Heart right ventricle (tissue), 16 donors: ENCODE measurements at places on chromosomes 5 and 9. TPM values are rescaled to one million over a fixed set of nuclear protein-coding genes. Genes with fewer than 3 reads are reported as not detected.
A peak's percentile ranks its signal among the peaks of the same experiment; 100 is the strongest.

Gene HCN1
- not detected for total RNA-seq

Gene C5orf58
- not detected for total RNA-seq

Gene TMEM203
- total RNA-seq: 40.3 TPM

Gene ARSI
- total RNA-seq: not detected

Gene TMEFF1
- not detected for total RNA-seq

DNA sequence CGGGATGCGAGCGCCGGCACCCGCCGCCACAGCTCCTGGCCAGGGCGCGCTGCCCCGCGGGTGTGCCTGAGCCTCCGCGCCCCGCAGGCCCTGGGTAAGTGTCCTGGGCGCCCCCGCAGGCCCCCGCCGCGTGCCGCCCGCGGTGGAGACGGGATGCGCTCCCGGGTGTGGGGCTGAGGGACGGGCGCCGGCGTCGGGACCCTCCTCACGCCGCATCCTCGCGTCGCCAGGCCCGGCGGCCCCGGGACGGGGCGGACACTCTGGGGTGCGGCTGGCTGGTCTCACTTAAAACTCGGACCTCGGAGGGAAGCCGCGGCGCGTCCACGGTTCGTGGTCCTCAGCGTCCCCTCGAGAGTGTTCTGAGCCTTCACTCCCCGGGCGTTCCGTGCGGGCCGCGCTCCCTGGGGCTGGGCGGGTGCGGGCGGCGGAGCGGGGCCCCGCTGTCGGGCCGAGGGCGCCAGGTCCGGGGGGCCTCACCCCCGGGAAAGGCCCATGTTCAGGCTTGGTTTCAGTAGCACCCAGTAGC is 275 bp downstream of the AHRR start:
- no peak overlapping the region for H3K27ac ChIP-seq
- no peaks in the 10 kb centered on the region for H3K36me3 ChIP-seq
- peak overlapping the region; percentile 37 for H3K4me3 ChIP-seq
- peaks cover 57% of the 10 kb centered on the region for H3K27me3 ChIP-seq
- H3K4me1 ChIP-seq: peaks cover 20% of the 10 kb centered on the region

DNA sequence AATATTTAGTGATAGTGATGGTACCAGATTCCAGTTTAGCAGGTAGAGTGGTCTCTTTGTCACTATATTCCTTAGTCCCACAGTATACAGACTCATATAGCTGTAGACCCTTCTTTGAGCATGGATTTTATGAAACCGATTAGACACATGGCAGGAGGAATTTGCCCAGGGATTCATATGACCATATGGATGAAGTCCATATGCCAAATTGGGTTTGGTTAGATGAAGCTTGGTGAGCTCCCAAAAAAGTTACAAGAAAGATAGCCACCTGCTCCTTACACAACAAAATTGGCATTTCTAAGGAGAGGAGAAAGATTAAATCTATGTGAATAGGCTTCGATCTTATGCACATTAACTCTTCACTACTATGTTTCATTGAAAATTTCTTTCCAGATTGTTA is 211.4 kb downstream of the CWC27 start:
- H3K27me3 ChIP-seq: no peaks in the 10 kb centered on the region
- peaks cover 9% of the 10 kb centered on the region for H3K36me3 ChIP-seq
- DNase-seq: no peak
- no peak overlapping the region for H3K27ac ChIP-seq

DNA sequence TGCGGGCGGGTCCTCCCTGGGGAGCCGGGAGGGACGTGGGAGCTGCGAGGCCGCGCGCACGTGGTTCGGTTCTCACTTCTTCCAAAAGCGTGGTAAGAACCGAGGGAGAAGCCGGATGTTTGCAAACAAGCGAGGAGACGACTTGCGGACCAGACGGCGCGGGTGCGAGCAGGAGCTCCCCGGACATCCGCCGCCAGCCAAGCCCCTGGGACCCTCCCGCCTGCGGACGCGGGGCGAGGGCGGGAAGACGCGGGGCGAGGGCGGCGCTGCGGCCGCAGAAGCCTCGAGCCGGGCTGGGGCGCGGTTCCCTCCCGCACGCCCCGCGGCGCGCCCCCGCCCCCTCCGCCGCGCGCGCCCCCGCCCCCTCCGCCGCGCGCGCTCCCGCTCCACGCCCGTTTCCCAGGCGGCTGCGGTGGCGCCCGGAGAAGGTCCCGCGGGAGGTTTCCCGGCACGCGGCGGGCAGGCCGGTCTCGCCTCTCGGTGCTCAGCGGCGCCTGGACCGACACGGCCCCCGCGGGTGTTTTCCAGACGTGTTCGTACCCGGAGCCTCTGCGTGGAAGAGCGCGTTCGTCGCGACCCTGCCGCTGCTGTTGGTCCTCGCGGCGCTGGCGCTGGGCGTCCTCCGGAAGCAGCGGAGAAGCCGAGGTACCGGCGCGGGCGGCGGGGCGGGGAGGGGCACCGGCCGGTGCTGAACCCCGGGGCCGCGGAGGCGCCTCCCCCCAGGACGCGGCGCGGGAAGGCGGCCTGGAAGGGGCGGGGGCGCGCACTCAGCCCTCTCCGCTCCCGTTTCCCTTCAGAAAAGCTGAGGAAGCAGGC is 12.8 kb downstream of the BTNL9 start:
- peak overlapping the region; percentile 56 for H3K4me3 ChIP-seq
- H3K27ac ChIP-seq: peak overlapping the region; percentile 83
- DNase-seq: peak; percentile 38
- H3K27me3 ChIP-seq: peaks cover 13% of the 10 kb centered on the region

GRCh38 chr9:38047301-38048251 is 21.5 kb downstream of the SHB start:
- no peak overlapping the region for H3K4me3 ChIP-seq
- DNase-seq: peak; percentile 80
- peaks cover 51% of the 10 kb centered on the region for H3K4me1 ChIP-seq
- H3K27ac ChIP-seq: peak overlapping the region; percentile 83
- H3K36me3 ChIP-seq: no peaks in the 10 kb centered on the region

DNA sequence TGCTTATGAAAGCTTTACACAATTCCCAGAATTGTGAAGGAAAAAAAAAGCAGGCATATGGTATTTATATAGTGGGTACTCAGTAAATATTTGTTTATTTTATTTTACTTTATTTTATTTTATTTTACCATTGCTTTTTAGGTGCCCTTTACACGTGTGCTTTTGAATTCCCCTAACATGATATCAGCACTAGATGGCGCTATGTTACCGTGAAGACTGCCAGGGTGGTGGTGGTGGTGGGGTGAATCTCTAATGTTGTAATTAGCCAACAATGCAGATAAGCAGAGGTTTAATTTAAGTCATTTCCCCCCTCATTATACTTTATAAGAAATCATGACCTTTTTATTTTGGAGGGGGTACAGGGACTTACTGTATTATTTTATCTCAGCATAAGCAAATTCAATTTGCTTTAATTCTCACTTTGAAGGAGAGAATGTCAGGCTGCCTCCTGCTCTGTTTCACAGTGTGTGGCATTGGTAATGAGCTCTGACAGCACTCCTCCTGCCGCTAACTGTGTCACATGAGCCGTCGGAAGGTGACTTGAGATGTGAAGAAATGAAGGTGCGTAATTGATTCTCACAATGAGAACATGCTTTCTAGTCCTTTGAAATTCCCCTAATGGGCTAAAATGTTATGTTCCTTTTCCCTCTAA is 165.6 kb downstream of the YTHDC2 start:
- DNase-seq: no peak
- no peaks in the 10 kb centered on the region for H3K4me1 ChIP-seq
- H3K4me3 ChIP-seq: no peak overlapping the region
- no peaks in the 10 kb centered on the region for H3K27me3 ChIP-seq

DNA sequence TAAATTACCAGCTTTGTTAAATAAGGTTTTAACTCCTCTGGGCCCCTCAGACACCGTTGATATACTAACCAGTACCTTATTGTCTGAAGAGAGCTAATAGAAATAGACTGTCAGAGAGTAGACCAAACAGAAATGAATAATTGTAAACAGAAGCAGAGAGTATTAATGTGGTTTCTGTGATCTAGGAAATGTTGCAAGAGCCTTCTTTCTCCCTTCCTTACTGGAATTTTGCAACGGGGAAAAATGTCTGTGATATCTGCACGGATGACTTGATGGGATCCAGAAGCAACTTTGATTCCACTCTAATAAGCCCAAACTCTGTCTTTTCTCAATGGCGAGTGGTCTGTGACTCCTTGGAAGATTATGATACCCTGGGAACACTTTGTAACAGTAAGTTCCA is 5.1 kb downstream of the TYRP1 start:
- H3K27ac ChIP-seq: peak overlapping the region; percentile 18
- H3K4me3 ChIP-seq: no peak overlapping the region

DNA sequence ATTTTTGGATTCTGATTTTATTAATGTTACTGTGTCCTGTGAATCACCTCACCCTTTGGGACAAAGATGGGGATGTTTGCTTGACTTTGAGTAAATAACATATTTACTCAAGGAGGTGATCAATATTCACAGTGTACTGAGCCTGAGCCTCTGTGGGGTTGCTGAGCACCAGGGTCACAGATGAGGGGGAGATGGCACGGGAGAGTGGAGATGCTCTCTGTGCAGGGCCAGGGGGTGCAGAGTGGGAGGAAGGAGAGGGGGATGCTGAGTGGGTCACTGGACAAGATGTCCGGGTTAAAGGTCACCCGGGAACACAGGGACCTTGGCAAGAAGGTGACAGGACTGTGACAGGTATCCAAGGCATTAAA is 4.0 kb downstream of the SQSTM1 start:
- DNase-seq: no peak
- peaks cover 71% of the 10 kb centered on the region for H3K4me1 ChIP-seq
- no peak overlapping the region for H3K4me3 ChIP-seq
- no peak overlapping the region for H3K27ac ChIP-seq
- no peaks in the 10 kb centered on the region for H3K27me3 ChIP-seq

DNA sequence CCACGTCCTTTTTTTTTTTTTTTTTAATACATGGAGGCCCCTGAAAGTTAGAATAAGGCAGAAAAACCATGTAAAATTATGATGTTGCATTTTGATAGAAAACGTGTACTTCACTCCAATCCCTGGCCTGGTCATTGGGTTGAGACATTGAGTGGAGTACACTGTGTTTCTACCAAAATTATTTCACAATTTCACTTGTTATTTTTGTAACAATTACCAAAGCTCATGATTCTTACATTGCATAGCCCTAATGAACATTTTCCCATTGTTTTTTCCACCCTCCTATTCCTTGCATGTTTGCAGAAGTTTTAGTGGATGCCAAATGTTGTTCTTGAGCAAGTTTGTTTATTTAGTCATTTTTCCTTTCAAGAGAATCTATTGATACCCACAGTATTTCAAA is 21.9 kb downstream of the MAMDC2 start:
- peaks cover 31% of the 10 kb centered on the region for H3K4me1 ChIP-seq
- DNase-seq: no peak
- no peak overlapping the region for H3K27ac ChIP-seq
- H3K36me3 ChIP-seq: no peaks in the 10 kb centered on the region
- no peaks in the 10 kb centered on the region for H3K27me3 ChIP-seq

- H3K27ac ChIP-seq: no peak overlapping the region
- H3K36me3 ChIP-seq: no peaks in the 10 kb centered on the region
- no peak for DNase-seq
- no peak overlapping the region for H3K4me3 ChIP-seq
- no peaks in the 10 kb centered on the region for H3K27me3 ChIP-seq
Observed at GRCh38 chr5:177557041-177557647, 2.8 kb upstream of the FAM193B start.

- no peaks in the 10 kb centered on the region for H3K36me3 ChIP-seq
- H3K4me1 ChIP-seq: no peaks in the 10 kb centered on the region
- H3K27me3 ChIP-seq: no peaks in the 10 kb centered on the region
- no peak for DNase-seq
- no peak overlapping the region for H3K4me3 ChIP-seq
Observed at GRCh38 chr5:2847608-2848007, 96.1 kb upstream of the IRX2 start.

- H3K27ac ChIP-seq: no peak overlapping the region
- H3K4me1 ChIP-seq: no peaks in the 10 kb centered on the region
- H3K4me3 ChIP-seq: no peak overlapping the region
- H3K27me3 ChIP-seq: no peaks in the 10 kb centered on the region
Observed at GRCh38 chr5:158277276-158277675, 418.3 kb upstream of the CLINT1 start.

DNA sequence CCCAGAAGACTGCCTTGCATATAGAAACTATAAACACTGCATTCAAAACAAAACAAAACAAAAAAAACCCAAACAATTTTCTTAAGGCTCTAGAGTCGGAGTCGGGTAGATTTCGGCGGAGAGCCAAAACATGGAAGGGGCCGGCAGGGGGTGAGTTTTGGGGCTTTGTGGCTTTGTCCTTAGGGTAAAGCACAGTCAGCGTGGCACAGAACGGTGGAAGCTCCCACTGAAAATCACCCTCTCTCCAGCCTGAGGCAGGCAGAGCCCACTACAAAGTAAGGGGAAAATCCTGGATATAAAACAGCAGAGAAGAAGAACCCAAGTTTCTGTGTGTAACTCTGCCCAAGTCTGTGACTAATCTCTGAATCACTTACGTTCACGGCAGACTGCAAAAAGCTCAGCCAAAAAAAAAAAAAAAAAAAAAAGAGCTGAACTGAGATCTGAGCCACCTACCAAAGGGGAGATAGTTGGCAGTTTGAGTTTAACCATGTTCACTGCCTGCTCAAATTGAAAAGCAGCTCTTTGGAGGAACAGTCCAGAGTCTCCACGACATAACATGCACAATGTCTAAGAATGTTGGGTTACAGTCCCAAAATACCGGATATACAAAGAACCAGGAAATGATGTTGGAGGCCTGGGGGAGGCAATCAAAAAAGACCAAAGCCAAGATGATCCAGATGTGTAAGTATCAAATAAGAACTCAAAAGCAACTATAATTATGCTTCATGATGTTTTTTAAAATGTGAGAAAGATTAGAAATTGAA is 26.6 kb upstream of the OR2K2 start:
- H3K27ac ChIP-seq: no peak overlapping the region
- no peak overlapping the region for H3K4me3 ChIP-seq
- H3K27me3 ChIP-seq: no peaks in the 10 kb centered on the region

GRCh38 chr5:177453852-177454396 is 7.3 kb downstream of the PRR7 start:
- peaks cover 22% of the 10 kb centered on the region for H3K36me3 ChIP-seq
- DNase-seq: no peak
- peaks cover 30% of the 10 kb centered on the region for H3K4me1 ChIP-seq
- peak overlapping the region; percentile 65 for H3K27ac ChIP-seq
- peak overlapping the region; percentile 15 for H3K4me3 ChIP-seq

GRCh38 chr5:62614355-62614754 is 35.7 kb downstream of the LRRC70 start:
- DNase-seq: no peak
- H3K4me1 ChIP-seq: no peaks in the 10 kb centered on the region
- H3K27me3 ChIP-seq: no peaks in the 10 kb centered on the region
- H3K4me3 ChIP-seq: no peak overlapping the region

- no peak for DNase-seq
- no peak overlapping the region for H3K27ac ChIP-seq
- H3K36me3 ChIP-seq: no peaks in the 10 kb centered on the region
- no peaks in the 10 kb centered on the region for H3K4me1 ChIP-seq
- H3K27me3 ChIP-seq: no peaks in the 10 kb centered on the region
- H3K4me3 ChIP-seq: no peak overlapping the region
Observed at GRCh38 chr5:168592014-168592368, 12.8 kb upstream of the PANK3 start.

GRCh38 chr9:78562021-78562420 is 265.1 kb downstream of the PSAT1 start:
- H3K4me1 ChIP-seq: no peaks in the 10 kb centered on the region
- DNase-seq: no peak
- H3K27me3 ChIP-seq: no peaks in the 10 kb centered on the region
- no peak overlapping the region for H3K27ac ChIP-seq
- H3K4me3 ChIP-seq: no peak overlapping the region
